Caco-2 (cell line): ENCODE measurements at places on chromosomes 11 and 22.

DNA sequence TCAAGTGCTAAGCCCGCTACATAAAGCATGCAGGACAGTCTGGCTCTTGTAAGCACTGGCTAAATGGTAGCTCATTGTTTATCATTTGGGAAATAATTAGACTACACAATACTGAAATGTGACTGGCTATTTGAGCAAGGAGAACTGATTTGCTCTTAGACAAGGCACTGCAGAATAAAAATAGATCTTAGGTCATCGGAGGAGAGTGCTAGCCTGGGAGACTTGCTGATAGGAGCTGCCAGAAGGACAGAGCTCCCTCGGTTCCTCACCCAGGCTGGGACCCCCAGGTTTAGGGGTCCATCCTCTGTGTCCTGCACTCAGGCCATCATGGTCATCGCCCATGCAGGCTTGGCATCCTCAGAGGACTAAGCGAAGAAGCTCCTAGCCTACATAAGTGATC, 184.4 kb upstream of the NCAM1 start:
- DNase-seq, result no peak

- peak; percentile 80 for DNase-seq
These were observed 14.7 kb downstream of the MGAT3 start for GRCh38 chr22:39471381-39472141.

- DNase-seq, result no peak
These were observed 30.4 kb downstream of the RTN4R start for GRCh38 chr22:20237480-20238440.

- no peak for DNase-seq
These were observed 27.7 kb downstream of the FAM227A start for GRCh38 chr22:38628444-38628843.

DNA sequence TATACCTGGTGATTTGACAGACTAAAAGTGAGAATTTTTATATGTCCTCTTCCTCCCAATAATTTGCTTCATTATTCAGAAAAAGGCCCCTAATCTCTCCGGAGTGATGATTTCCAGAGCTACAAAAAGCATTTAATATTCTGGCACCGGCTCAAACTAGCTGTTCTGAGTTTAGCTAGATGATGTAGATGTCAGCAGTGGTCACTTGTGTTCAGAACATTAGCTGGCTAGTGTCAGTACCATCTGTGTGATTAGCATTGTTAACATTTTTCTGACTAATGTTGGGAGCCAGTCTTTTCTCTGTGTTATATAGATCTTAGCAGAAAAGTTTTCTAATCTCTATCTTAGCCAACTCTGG, 68.7 kb upstream of the RRM1 start:
- no peak for DNase-seq
